AG09319 (cell line): ENCODE measurements at places on chromosomes 1 and 21.

DNA sequence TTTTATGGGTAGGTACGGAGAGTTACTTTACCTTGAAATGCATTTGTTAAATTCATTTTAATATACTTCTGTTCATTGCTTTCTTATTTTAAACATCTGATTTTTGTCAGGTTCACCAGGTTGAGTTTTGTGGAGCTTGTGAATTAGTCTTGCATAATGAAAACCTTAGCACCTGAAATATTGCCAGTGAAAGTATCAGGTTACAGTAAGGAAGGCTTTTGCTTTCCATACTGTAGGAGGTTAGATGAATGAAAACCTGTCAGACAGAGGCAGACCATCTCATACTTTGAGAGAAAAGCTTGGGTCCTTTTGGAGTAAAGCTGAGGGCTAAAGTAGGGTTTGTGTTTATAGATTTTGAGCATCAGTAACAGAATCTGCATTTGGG, 34.7 kb downstream of the THRAP3 start:
- DNase-seq, result no peak

- DNase-seq, result no peak
These were observed 10.3 kb downstream of the CLIC6 start for GRCh38 chr21:34679051-34679450.

- no peak for DNase-seq
These were observed 48.7 kb downstream of the NTMT2 start for GRCh38 chr1:170194451-170194850.

DNA sequence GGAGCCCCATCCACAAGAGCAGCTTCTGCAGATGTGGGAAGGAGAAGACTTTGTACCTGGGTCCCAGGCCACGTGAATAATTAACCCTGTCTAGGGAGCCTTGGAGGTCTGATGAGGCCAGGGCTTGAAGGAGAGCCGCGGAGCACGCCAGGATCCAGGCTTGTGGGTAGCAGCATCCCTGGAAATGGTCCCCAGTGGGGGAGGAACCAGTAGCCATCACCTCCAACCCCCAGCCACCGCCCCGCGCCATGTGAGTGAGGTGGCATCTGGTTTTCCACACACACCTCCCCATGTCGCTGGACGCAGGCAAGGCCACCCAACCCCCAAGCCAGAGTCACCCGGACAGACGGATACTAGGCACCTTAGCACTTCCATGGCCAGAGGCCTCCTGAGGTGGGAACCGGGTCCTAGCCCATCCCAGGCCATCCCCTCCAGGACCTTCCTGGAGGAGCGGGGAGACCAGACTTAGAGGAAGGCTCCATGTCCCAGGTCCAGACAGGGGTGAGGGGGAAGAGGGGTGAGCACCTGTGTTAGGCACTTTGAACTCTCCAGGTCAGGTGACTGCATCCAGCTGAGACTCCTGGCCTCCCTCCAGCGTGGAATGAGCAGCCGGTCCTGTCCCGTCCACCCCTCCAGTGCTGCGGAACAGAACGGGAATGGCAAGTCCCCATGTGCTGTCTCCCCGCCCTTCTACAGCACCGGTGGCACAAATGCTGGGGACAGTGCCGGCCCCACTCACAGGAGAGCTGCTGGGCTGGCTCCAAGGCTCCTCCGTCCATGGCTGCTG, 53.2 kb downstream of the RIPK4 start:
- no peak for DNase-seq

GRCh38 chr1:30526652-30527345, 196.6 kb downstream of the MATN1 start:
- no peak for DNase-seq

DNA sequence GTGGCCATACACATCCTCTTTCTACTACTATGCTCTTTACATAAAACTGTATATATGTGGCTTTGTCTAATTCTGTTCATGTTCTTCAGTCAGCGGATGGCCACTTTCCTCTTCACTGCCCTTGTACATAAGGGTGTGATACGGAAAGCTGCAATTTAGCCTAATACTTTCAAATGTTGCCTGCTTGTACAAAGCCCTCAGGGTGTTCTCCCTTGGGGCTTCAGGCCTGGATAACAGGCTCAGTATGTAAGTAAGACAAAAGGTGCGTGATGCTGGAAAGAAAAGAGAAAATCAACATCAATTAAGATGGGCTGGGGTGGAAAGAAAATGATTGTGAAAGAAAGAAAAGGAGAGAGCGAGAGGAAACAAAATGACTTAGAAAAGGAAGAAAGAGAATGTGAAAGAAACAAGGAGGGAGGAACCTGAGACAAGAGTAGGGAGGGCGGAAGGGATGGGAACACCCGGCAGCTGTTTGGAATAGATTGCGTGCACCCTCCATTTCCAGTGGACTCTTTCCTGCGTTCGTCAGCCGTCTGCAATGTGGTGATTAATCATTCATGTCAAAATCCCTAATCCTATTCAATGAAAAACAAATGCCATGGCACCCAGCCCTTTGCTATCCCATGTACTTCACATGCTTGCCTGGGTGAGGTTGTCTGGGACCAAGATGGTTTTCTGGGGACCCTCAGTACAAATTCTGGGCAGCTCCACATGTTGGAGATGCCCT, 553.6 kb downstream of the NUF2 start:
- DNase-seq, result peak; percentile 96

DNA sequence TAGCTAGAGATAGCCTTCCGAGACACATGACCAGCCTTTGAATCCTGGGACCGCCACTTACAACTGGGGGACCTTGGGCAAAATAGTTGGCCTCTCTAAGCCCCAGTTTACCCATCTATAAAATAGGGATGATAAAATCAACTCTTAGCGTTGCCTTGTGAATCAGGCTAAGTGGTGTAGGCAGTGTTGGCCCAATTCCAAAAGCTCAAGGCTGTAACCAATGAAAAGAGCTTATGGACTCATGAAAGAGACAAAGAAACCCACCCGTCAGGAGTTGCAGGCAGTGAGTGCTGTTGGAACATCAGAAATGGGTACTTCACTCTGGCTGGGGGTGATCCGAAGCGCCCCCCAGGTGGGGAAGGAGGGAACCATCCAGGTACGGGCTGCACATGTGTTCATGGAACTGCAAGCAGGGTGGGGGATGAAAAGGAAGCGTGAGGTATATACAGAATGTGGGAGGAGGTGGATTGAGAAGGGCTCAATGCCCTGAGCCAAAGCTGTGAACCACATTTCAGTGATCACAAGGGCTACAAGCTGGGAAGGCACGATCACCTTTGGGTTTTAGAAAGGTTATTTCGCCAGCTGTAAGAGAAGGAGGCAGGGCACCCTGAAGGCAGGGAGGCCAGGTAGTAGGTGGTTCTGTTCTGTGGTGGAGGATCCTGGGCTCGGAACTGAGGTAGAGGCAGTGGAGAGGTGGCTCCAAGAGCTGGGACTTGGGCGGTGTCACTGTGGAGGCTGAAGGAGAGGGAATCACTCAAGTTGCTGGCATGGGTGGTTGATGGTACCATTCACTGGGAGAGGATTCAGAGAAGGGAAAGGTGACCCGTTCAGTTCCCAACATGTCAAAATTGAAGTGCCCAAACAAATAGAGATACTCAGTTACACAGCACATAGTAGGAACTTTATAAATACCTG, 11.4 kb upstream of the KIAA1614 start:
- no peak for DNase-seq

DNA sequence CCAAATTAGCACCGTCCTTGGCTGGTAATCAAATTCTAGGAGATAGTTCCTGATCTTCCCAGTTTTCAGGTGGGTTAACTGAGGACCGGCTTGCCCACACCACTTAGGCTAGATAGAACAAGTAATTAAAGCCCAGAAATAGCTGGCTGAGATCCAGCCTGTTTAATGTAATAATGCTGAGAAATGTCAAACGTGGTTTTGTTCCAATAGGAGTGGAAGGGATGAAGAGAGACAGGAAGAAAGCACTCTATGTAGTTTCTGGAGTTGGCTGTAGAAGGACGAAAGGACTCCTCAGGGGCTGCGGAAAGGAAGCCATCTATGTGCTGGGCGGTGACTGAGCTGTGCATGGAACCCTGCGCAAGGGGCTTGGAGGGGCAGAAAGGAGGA, 18.6 kb downstream of the NAV1 start:
- no peak for DNase-seq

DNA sequence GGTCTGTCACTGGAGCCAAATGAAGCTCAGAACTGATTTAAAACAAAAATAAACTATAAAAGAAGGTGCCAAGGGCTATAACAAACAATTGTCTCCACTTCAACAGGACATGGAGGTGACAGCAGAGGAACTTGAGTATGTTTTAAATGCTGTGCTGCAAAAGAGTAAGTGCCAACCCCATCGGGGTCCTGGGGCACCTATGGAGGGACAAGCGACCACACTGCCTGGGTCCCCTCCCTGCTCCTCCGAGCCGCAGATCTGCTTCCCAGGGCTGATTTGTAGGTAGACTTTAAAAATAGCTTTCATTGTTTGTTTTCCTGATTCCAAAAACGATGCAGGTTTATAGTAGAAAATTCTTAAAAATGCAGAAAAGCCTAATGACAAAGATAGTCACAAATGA, 42.8 kb downstream of the CAPN9 start:
- DNase-seq, result no peak

DNA sequence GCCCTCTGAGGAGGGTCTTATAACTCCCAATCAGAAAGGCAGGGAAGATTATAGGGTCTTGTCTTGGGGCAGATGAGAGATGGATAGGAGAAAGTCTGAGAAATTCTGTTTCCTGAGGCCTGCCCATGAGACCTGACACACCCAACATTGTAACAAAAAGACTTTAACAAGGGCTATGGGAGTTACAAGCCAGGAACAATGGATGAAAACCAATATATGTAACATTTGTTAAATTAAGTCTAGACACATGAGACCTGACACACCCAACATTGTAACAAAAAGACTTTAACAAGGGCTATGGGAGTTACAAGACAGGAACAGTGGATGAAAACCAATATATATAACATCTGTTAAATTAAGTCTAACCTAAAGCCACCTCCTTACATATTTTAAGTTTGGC, 21.8 kb downstream of the NRDC start:
- DNase-seq, result no peak

GRCh38 chr1:162087574-162087973, 18.1 kb downstream of the NOS1AP start:
- DNase-seq, result no peak

GRCh38 chr1:175900171-175900570, 156.8 kb upstream of the TNR start:
- DNase-seq, result no peak

DNA sequence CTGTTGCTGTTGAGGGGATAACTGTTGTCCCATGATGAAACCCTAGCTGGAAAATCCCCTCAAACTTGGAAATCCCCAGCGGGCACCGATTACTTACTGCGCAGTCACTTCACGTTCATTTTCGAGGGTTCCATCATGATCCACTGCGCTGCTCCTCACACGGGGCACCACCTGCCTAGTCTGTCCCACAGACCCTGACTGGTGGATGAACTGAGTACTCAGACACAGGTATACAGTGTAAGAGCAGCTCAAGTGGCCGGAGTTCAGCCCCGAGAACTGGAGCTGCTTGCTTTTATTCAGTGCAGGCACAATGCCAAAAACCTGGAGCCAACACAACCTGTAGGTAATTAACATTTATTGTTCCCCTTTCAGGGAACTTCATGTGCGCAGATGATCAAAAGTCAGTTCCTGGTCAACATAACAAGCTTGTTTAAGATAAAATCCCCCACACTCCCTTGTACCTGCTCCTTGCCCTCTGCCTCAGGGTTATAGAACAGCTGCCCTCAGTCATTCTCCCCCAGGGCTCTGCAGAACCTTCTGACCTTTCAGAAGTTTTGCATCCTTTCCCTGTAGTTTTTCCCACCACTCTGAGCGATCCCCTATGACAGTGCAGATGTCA, 46.5 kb upstream of the PRELP start:
- DNase-seq, result no peak

DNA sequence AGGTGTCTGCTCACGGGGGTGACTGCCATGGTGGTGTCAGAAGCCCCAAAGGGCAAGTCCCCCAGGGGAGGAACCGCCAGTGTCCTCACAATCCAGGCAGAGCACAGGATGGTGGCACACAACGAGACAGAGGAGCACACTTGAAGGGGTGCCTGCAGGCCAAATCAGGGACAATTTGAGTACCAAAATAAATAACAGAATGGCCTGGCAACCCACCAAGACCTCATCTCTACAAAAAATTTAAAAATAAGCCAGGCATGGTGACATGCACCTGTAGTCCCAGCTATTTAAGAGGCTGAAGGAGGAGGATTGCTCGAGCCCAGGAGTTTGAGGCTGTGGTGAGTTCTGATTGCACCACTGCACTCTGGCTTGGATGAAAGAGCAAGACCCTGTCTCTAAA, 38.2 kb downstream of the TIAM1 start:
- no peak for DNase-seq

- no peak for DNase-seq
These were observed 12.9 kb downstream of the KIAA1614 start for GRCh38 chr1:180925471-180926051.

DNA sequence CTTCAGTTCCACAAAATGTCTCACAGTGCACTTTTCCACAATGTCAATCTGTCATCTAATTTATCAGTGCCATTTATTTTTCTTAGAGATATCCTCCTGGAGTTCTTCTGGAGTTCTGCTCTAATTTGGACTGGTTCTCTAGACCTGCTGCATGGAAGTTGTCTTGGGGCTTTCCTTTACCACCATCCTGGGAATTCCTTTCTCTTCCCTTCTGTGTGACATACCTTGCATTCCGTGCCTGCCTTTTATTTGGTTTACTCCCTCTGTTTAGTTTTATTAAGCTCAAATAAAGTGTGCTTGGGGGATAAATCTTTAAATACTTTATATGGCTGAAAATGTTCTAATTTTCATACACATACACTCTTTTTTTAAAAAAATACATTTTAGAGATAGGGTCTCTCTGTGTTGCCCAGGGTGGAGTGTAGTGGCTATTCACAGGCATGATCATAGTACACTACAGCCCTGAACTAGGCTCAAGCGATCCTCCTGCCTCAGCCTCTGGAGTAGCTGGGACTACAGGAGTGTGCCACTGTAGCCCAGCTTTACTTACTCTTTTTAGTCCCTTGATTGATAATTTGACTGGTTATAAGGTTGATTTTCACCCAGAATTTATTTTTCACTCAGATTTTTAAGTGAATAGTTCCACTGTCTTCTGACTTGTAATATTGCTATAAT, 14.4 kb downstream of the MTF2 start:
- no peak for DNase-seq

GRCh38 chr1:161849518-161849917, 83.4 kb downstream of the ATF6 start:
- no peak for DNase-seq

- no peak for DNase-seq
These were observed 110.8 kb downstream of the MATN1 start for GRCh38 chr1:30612536-30613065.

GRCh38 chr1:246773213-246773641, 49.0 kb downstream of the SCCPDH start:
- no peak for DNase-seq

DNA sequence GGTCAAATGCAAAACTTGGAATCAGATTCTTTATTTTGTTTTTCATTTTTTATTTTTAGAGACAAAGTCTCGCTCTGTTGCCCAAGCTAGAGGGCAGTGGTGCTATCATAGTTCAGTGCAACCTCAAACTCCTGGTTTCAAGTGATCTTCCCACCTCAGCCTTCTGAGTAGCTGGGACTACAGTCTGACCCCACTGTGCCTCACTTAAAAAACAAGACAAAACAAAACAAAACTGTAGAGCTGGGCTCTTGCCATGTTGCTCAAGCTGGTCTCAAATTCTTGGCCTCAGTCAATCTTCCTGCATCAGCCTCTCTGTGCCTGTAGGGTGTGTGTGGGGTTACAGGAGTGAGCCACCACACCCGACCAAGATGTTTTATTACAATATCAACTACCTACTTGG, 396.0 kb upstream of the USP24 start:
- peak; percentile 59 for DNase-seq
